ENCODE measurements at places on chromosomes 5 and 9.

DNA sequence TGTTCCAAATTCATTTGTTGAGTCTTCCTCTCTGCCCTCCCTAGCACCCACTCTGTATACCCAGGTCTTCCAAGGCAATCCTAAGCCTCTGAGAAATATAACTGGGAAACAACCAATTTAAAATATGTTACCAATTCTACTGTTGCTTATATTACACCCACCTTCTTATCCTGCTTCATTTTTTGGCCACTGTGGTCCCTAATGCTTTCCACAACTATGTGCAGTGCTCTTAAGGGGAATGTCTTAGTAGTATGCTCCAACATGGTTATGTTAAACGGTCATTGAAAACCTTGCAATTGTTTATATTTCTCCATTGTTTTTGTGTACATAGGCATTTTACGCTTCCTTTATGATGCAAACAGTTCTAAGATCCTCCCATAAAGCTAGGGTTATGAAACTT lies 273.1 kb upstream of the HAPLN1 start:
- DNase-seq = no peak

DNA sequence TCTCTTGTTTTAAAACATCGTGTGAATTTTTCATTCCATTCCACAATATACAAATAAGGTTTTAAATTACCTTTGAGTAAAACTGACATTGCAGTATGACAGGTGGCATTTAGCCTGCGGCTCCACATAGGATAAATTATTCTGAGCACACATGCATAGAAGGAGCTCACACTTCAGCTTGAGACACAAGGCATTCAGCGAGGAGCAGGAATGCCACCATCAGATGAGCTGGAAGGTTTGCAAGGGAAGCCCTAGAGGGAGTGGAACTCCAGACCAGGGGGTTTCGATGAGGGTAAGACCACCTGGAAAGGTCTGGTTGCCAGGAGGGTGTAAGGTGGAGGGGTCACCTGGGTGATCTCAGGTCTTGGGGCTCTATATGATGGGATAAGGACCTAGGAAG lies 259.0 kb upstream of the ADRA1B start:
- no peak for DNase-seq

- no peak for DNase-seq
These were observed 61.8 kb downstream of the ABCA1 start for GRCh38 chr9:104866191-104866590.

- no peak for DNase-seq
These were observed 7.8 kb downstream of the LCN9 start for GRCh38 chr9:135670721-135671590.

- no peak for DNase-seq
These were observed 10.7 kb downstream of the HMGCS1 start for GRCh38 chr5:43302481-43302880.

- DNase-seq = no peak
These were observed 6.4 kb downstream of the FPGS start for GRCh38 chr9:127809002-127809539.

- no peak for DNase-seq
These were observed 82.6 kb downstream of the GALNT10 start for GRCh38 chr5:154273028-154273617.

DNA sequence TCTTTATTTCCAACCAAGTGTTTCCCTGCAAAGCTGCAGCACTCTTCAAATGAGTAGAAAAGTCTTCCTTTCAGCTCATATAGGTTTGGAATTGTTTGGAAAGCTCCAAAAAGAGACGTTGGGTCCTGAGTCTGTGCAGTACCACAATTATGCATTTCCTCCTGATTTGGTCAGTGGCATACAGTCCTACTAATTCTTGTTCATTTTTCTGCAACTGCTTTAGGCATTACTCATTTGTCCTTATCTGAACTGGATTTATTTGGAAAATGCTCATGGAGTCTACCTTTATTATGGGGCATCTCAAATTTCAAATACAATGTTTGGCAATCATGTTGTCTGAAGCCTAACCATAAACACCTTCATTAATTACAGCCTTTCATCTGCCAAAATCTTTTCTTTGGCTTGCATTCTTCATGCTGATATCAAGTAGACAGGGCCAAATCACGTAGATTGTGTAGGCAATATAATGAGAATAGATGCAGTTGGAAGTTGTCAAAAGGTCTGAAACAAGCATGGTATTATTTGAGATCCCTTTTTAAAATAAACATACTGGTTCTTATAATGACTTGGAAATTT lies 232.8 kb downstream of the TLE1 start:
- DNase-seq = no peak

DNA sequence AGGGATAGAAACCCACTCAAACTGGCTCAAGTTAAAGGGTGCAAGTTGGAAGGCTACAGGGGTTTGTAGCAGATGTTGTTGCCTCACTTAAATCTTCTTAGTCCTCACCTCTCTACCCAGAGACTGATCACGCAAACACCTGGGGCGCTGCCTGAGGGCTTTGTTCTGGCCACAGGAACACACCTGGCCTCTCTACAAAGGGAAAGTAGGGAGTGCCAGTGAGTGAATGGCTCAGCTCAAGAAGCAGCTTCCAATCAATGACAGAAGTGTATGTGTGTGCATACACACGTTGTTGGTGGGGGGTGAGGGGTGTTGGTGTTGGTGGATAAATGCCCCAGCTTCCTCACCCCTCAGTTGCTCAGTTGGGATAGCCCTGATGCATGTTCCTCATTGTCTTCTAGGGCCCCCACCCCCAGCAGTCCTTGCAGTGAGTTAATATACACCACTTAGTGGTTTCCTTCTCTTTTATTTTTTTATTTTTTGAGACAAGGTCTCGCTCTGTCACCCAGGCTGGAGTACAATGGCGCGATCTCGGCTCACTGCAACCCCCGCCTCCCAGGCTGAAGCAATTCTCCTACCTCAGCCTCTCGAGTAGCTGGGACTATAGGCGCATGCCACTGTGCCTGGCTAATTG lies 30.6 kb upstream of the CTNNA1 start:
- DNase-seq = no peak

DNA sequence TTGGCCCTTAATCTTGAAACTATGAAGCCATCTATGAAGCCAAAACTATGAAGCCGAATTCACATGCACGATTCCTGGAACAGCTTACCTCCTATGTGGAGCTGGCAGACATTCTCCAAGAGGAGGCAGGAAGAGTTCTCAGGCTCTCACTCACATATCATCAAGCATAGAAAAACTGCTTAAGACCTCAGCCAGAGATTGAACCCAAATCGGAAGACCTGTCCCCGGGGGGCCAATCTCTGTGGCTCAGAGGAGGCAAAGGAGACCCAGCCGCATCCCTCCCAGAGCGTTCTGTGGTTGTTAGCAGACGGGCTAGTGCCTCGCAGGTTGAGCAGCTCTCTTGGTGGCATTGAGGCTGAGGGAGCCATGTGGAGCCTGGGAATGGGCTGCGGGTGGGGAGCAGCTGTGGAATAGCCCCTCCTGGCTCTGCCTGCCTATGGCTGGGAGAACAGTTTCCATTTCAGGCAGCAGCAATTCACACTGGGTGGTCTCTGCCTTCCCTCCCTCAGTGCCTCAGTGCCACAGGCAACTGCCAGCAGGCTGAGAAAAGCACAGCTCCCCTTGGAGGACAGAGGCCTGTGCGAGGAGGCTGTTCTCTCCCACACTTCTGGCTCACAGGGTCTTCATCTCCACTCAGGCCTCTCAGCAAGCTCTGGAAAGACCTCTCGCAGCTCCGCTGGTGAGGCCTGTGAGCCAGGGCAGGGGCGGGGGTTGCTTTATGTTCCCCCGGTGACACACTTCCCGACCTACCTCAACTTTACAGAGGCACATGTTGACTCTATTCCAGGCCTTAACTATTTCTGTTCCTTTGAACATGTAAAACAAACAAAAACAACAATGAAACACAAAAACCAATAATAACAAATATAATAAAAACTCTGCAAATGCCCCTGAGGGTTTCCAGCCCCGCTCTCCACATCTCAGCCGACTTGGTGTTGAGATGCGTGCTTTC lies 17.4 kb upstream of the TMEM174 start:
- no peak for DNase-seq

DNA sequence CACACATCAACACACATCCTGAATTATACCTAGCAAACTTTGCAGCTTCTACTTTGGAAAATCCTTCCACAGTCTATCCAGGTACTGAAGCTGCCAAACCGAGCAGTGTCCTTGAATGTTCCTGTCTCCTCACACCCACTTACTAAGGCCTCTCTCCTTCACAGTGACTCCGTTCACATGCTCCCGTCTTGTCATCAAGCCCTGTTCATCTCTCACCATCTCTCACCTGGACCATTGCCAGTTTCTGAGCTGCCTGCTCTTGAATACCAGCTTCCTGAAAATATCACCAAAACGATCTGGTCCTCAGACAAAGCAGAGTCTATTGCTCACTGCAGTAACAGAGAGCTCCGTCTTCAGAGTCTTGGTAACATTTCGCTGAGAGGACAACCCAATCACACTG lies 57.4 kb downstream of the GCNT1 start:
- DNase-seq = no peak

DNA sequence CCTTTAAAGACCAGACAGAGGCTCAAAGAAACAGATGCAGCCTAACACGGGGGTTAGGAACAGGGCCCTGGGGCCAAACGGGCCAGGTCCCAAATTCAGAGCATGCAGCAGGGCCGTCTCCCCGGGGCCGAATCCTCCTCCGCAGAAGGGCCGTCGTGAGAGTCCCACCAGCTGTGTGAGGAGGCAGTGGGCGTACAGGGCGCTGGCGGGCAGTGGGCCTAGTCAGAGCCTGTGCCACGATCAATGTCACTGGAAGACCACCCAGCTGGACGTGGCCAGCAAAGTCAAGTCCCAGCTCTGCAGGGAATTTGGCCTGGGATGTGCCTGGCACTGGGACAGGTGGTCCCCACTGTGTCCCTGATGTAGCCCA lies 15.8 kb upstream of the FCN2 start:
- DNase-seq = no peak

GRCh38 chr5:135206862-135207261 lies 172.8 kb upstream of the PITX1 start:
- no peak for DNase-seq

- DNase-seq = no peak
These were observed 1.4 kb downstream of the ZMYND19 start for GRCh38 chr9:137588891-137589290.

DNA sequence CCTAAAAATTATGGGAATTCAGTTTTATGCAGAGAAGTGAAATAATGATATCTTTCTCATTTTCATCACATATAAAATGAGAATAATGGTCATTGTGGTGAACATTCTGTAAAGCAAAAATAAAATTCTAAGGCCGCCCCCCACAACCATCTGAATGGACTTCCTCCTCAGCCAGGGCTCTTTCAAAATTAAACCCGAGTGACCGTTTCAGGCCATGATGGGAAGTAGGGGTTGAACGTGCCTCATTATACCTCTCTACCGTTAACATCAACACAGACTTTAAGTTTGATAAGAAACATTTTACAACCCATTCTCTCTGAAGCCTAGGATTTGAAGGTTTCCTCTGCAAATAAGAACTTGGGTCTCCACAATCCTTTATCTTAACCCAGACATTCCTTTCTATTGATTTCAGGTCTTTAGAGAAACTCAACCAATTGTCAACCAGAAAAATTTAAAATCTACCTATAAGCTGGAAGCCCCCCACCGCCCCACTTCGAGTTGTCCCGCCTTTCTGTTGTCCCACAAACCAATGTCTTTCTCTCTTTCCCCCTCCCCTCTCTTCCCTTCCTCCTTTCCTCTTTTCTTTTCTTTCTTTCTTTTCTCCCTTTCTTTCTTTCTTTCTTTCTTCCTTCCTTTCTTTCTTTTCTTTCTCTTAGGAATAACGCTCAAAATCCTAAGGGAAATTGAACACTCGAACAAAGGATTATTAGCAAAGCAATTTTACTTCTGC lies 1.7 kb upstream of the TMCO6 start:
- no peak for DNase-seq

Measured in NCI-H1417 treated with DMSO at 0.1 percent for 48 hours (cell line).